ENCODE measurements at places on chromosomes 7 and 10.

DNA sequence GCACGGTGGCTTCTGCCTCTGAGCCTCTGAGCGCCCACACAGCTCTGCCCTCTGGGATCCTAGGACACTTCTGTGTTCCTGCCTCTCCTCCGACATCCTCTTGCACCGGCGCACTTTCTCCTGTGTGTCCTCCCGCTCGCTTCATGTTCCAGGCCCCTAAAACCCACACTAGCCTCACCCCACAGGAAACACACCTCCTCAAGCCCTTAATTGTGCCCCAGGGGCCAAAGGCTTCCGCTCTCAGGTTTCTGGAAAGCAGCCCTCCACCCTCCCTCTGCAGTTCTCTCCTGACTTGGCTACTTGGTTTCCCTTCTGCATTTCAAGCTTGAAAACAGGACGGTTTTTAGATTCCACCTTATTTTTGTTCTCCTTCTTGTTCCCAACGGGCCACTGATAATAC lies 7.3 kb downstream of the GFRA1 start:
- DNase-seq: no peak

DNA sequence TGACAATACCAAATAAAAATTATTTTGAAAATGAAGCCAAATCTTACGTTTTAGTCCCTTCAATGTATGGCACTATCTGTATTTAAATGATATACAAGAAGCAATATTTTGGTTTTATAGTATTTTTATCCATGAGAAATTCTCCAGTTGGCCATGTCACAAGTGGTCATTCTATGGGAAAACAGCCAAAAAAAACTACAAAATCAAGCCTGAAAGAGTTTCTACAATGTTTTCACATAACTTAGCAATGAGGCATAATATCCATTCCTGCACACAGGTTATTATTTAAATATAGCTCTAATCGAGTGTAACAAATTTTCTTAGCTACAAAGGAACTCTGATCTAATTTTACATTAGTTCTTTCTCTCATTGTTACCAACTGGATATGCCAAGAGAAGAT lies 5.4 kb downstream of the RAB11FIP2 start:
- no peak for DNase-seq

DNA sequence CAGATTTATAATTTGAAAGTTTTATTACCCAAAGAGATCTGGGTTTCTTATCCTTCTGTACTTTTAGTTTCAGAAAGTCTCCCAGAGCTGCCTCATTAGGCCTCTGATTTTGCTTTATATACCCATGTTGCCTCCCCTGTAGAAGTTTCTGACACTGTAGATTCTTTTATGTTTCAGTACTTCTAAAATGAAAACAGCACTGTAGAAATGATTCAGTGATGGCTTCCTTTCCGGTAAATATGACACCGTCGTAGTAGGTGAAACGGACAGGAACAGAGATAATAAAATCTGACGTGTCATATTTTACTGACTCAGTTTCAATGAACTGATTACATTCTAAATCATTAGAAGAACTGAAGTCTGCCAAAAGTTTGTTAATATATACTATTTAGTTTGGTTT lies 272.7 kb downstream of the TWIST1 start:
- DNase-seq: no peak

- no peak for DNase-seq
These were observed 5.6 kb upstream of the LEP start for GRCh38 chr7:128235471-128235870.

DNA sequence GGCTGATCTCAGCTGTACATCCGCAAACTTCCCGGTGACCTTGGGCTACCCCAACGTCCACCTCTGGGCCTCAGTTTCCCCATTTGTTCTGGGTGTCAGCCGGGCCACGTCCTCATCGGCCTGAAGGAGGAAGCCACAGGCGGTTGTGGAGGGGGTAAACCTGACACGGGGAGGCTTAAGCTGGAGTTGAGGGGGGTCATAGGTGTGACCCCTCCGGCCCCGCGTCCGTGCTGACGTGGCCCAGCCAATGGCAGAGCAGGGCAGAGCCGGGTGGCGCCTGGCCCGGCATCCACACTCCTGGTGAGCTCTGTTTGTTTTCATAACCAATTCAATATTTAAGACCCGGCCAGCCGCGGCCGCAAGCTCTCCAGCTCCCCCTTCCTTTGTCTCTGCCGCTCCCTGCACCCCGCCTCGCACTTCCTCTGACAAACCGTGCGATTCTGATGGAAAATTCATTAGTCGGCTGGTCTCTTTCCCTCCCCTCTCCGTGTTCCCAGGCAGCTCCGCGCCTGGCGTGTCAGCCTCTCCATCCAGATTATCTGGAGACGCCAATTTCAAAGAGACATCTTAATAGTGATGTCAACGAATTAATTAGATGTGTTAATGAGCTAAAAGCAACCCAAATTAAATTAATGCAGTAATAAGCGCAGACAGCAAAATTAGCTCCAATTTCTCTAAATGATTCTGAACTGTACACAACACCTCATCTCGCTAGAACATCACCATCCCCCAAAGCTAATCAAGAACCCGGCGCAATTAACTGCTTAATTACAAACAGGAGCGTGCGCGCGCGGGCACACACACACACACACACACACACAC lies 55.4 kb downstream of the MICALL2 start:
- DNase-seq: no peak

DNA sequence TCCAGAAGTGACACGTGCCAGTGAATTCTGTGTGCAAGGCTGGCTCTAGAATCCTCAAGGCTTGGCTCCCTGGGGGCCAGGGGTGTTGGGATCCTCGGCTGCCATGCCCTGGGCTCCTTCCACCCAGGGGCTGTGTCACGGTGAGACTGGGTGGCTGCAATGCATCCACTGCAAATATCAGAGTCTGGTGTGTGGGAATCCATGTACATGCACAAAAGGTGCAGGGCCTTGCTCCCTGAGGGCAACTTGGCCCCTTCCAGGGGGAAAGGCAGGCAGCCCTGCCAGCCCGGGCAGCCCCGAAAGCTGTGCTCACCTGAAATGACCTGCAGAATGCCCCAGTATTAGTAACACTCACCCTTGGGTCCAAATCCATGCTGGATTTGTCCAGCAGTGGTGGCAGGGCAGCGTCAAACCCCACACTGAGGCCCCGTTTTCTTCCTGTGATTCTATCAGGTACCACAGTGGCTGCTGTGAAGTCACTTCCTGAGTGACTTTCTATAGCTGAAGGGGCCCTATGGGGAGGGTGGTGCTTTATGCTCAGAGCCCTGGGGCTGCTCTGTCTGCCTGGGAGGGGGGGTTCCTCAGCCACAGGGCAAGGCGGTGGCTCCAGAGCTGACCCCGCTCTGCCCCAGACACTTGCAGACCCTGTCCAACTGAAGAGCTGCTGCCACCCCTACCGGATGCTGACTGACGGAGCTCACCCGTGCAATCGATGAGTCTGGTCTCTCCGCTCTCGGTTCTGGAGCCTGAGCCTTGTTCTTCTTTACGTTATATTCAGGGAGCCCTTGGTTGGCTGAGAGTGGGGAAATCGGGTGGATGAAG lies 317.7 kb downstream of the GLRX3 start:
- DNase-seq: no peak

DNA sequence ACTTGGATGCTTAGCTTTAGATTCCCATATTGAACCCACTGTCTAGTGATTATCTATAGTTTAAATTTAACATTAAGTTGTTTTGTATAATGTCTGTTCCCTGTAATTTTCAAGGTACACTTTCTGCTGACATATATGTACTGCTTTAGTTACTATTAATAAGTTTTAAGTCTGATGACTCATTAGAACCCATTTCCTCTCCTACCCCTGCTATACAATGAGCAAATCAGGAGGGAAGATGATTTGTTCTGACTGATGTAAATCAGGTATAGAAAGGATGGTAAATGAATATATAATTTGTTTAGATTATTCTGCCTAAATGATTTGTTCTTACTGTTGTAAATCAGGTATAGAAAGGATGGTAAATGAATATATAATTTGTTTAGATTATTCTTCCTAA lies 691.8 kb downstream of the NXPH1 start:
- no peak for DNase-seq

DNA sequence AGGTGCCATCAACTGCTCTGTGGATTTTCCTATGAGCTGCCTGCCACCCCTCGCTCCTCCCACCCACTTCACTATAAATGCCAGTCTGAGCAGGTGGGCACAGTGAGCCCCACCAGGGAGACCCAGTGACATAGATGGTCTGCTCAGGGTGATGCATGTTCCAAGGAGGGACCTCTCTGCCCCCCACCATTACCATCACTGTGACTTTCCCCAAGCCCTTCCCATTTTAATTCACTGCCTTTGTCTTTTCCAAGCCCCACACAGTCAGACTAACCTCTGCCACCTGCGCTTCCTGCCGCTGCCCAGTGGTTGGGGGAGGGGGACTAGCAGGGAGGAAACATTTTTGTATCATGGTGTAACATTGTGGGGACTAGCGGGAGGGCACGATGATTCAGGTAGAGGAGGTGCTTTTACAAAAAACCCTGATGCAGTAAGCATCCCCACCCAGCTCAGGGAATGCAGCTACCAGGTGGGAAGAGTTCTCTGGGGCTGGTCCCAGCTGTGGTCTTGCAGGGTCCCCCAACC lies 24.6 kb downstream of the PRSS2 start:
- no peak for DNase-seq

GRCh38 chr7:36750451-36750850 lies 26.2 kb upstream of the AOAH start:
- DNase-seq: no peak
